Activated CD8-positive, alpha-beta memory T cell treated with anti-CD3 and anti-CD28 coated beads for 24 hours (primary cell): ENCODE measurements at places on chromosomes 7 and 10.

DNA sequence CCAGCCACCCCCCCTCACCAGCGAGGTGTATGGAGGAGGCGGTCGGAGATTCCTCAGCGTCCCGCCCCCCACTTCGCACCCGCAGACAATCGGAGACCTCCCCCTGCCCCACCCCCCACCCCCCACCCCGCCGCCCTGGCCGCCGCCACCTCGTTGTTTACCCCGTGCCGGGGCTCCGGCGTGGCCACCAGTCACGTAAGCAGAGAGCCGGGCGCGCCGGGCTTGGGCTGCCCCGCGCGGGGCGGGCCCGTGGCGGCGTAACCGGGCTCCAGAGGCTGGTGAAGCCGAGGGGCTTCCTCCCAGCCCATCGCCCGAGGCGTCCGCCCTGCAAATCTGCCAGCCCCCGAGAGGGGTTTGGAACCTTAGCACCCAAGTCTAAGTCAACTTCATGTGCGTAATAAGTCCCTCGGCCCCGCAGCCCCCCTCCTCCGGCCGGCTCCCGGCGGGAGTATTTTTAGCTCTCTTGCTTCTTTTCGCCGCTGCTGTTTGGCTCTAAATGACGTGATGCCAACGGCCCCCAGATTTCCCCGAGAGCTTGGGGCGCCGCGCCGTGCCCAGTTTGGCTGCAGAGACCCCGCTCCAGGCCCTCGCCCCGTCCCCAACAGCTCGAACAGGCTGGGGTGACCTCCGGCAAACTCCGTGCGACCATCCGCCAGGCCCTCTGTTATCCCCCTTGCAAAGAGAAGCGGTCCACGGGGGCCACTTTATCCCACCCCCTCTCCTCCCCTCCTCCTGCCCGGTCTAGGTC lies 2.7 kb downstream of the MXI1 start:
- peak; percentile 84 for DNase-seq

DNA sequence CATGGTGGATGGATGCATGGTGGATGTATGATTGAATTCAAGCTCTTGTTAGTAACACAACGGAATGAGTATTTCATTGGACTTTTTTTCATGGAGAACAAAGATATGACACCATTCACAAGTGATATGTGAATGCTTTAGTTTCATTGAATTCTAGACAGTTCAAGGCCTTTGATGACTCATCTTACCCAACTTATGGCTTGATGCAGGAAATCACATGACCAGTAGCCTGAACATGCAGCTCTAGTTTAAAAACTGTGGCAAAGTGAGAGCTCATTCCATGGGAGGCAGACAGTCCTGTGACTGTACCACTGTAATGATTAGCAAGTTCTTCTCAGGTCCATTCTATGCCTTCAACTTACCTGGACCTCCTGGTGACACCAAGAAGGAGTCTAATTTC lies 1239.3 kb downstream of the TYW1 start:
- no peak for DNase-seq

- peak; percentile 90 for DNase-seq
Observed at GRCh38 chr10:15168291-15168785, at the start of gene NMT2. NMT2 (minus strand) TSS chr10:15168693; CDS start chr10:15168612, 81 bp downstream.

DNA sequence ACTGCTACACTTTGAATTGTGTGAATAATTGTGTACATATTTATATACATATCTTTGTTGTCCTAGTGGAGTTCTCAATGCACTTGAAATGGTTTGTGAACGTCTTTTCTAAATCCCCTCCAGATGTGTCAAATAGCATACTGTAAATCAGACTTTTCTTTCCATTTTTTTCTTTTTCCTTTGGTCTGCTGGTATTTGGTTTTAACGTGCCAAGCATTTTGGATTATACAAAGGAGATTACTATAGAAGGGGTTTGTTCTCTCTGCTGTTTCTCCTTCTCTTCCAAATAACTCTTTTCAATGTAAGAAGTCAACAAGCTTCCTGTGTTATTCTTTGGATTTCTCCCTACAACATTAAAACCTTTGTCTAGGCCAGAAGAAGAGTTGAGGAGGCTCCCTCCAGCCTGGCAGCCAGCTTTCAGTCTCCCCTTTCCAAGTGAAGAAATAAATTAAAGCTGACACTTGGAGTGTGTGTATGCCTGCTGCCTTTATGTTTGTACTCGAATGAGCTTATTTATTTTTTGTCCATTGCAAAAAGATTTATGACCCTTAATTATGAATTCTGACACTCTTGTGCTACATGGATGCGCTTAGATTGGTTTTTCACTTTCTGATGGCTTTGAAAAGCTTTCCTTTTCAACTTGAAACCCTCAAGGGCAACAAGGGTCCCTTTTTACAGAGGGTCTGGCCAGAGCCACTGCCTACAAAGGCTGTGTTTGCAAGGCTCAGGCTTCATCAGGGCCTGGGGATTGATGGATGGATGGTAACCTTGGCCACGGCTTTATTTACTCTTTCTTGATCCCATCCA lies 107.8 kb downstream of the RAB18 start:
- DNase-seq, result no peak

GRCh38 chr7:7330997-7331396 lies 148.7 kb downstream of the C1GALT1 start:
- no peak for DNase-seq

GRCh38 chr7:92508946-92509345 lies 19.4 kb downstream of the PEX1 start:
- no peak for DNase-seq

DNA sequence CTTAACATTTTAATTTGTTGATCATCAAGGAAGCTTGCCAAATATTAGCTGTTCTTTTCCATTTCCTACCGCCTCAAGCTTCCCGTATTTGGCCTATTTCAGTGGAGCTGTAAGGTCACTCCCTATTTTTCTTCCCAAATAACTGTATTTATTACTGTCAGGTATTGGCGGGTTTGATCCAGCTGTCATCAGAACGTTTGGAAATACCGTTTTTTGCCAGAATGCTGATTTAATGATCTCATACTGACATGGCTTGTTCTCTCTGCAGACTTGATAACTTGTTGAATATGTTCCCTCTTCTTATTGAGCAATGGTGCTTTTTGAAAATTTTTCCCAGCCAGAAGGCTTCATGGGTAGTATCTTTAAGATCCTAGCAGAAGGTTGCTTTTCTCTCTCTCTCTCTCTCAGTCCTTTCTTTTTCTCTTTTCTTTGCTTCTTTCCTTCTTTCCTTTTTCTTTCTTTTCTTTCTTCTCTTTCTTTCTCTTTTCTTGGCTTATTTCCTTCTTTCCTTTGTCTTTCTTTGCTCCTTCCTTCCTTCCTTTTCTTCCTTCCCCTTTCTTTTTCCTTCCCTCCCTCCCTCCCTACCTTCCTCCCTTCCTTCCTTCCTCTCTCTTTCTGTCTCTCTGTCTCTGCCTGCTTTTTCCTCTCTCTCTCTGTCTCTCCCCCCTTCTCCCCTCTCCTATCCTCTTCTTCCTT lies 42.1 kb downstream of the CUX1 start:
- no peak for DNase-seq

- no peak for DNase-seq
Observed at GRCh38 chr7:1457949-1458682, 1.2 kb downstream of the MICALL2 start.

- no peak for DNase-seq
Observed at GRCh38 chr10:15660990-15661389, 58.7 kb downstream of the ITGA8 start.

GRCh38 chr10:73588656-73589055 lies 2.5 kb downstream of the USP54 start:
- DNase-seq, result no peak

- DNase-seq, result no peak
Observed at GRCh38 chr10:13822490-13822889, 235.7 kb downstream of the PRPF18 start.

DNA sequence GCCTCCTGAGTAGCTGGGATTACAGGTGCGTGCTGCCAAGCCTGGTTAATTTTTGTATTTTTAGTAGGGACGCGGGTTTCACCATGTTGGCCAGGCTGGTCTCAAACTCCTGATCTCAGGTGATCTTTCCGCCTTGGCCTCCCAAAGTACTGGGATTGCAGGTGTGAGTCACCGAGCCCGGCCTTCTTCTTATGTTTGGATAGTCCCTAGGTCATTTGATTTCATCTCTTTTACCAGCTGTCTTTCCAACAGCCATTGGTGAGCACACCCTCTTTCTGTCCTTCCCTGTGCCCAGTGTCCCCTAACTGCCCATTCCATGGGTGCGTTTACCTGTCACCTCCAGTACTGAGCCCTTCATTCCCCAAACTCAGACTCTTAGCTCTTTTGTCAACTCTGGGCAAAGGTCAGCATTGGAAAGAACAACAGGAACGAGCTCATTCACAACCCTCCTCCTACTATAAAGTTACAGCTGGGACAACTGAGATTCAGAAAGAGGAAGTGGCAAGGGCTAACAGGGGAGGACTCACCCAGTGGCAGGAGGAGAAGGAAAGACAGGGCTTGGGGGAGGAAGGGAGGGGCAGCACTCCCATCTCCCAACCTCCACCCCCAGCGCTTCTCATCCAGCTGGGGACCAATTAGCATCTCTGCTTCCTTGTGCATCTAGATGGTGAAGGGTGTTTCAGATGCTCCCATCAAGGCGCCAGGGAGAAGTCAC lies 5.6 kb downstream of the SSC4D start:
- no peak for DNase-seq

DNA sequence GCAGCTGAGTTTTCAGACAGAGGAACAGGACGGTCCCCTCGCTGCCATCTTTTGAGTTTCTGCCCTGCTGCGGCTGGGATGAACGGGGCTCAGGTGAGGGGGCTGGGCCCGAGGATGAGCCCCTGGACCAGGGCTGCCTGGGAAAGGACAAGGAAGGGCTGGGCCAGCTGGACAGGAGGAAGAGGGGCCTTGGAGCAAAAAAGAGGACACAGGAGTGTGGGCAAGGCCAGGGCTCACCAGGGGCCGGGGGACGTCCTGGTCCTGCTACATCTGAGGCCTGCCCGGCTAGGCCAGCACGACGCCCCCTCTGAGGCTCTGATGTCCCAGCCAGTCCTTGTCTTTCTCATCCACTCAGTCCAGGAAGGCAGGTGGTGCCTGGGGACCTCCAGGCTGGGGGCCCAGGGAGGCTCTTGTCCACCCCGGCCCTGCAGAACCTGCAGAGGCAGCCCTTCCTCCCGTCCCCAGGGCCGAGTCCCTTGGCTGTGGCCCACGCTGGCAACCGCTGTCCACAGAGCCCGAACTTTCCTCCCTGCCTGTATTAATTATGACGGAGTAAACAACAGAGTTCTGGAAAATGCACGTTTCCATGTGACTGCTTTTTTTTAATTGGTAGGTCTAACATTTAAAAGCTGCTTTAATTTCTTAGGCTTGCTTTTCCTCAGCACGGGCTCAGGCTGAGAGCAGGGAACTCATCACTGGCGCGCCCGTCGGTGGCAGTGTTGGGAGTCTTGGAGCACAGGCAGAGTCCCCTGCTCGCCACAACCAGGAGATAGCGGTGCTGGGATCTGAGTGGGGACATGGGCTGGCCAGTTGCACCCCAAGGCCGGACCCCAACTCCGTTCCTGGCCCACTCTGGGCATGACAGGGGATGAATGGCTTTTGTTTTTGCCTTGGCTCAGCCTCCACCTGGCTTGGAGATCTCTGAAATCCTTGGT lies 187.7 kb downstream of the ELFN1 start:
- no peak for DNase-seq

DNA sequence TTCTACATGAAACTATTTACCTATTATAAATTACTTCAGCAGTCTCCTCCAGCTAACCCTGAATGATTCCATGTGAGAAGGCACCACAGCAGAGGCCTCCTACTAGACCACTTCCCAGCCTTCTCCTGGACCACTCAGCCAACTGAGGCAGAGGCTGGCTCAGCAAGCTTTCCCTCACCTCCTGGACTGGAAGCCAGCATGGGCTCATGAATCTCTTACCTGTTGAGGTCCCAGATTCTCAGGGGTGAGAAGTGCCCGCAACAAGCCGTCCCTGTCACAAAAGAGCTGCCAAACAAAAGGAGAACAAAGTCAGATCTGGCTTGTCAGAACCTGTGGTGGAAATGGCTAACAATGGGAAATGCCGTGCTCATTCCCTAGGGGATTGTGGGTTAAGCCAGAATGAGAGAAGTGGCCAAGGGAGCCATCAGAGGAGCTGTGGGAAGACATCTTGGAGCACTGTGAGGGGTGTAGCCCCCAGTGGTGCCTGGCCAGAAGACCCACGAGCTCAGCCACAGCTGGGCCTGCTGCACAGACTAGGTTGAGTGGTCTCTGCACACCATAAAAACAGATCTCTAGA lies 36.5 kb downstream of the DPCD start:
- no peak for DNase-seq

DNA sequence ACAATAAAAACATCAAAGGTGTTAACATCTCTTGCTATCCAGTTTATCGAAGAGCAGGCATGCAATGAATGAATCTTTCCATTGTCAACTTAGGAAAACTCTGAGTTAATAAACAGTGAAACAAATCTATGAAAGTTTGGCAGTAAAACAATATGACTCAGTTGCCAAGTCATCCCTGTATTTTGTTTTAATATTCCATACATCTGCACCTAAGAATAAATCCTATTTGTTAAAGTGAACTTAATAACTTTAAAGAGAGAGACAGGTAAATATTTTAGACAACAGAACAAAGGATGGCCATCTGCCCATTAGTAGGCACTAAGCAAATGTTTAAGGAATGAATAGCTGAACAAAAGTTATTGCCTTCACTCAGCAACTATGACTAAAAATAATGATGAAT lies 700.5 kb upstream of the CELF2 start:
- no peak for DNase-seq
